ENCODE measurements at places on chromosomes 7 and 10.

DNA sequence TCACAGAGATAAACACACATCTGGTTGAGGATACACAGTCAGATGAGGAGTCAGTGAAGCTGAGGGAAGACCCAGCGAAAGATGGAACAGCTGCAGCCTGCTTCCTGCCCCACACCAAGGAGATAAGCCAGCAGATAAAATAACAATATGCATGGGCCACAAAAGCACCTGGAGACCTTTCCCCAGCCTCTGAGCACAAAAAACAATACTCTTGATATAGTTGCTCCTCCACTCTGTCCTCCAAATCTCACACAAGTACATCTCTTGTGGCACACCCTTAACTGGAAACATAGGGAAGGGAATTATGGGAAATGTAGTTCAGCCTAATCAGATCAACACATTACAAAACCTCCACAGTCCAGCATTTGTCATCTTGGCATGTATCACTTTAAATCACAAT is 9.7 kb upstream of the FHIP2A start:
- DNase-seq, result no peak

DNA sequence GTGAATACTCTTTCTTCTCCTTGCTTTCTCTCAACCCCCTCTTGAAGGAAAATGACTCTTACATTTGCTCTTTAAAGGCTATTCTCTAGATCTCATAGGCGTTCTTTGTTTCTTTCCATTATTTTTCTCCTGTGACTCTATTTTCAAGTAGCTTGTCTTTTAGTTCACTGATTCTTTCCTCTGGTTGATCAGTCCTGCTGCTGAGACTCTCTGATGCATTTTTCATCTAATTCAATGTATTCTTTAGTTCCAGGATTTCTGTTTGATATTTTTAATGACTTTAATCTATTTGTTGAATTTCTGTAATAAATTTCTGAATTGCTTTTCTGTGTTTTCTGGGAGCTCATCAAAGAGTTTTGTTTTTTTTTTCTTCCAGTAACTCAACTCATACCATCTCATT is 397.7 kb downstream of the CNTNAP2 start:
- no peak for DNase-seq

GRCh38 chr7:71817916-71818315 is 594.2 kb downstream of the CALN1 start:
- no peak for DNase-seq

GRCh38 chr7:1925973-1926907 is 256.2 kb downstream of the ELFN1 start:
- no peak for DNase-seq

All from hindlimb muscle (tissue), 1 donor.